ENCODE measurements at places on chromosomes 2 and 18.

- DNase-seq, result no peak
- H3K36me3 ChIP-seq, result peaks cover 17% of the 10 kb centered on the region
- H3K4me3 ChIP-seq, result no peak overlapping the region
- peaks cover 77% of the 10 kb centered on the region for H3K4me1 ChIP-seq
- no peaks in the 10 kb centered on the region for H3K27me3 ChIP-seq
Measured at GRCh38 chr18:28159055-28159454, 17.9 kb downstream of the CDH2 start.

- H3K36me3 ChIP-seq, result no peaks in the 10 kb centered on the region
- H3K27ac ChIP-seq, result no peak overlapping the region
- H3K27me3 ChIP-seq, result no peaks in the 10 kb centered on the region
- peaks cover 10% of the 10 kb centered on the region for H3K4me1 ChIP-seq
- peak; percentile 23 for DNase-seq
- no peak overlapping the region for H3K4me3 ChIP-seq
Measured at GRCh38 chr2:197191177-197191939, 119.2 kb downstream of the ANKRD44 start.

GRCh38 chr2:179129574-179130238, 79.8 kb upstream of the CCDC141 start:
- no peak overlapping the region for H3K4me3 ChIP-seq
- peak; percentile 18 for DNase-seq
- no peaks in the 10 kb centered on the region for H3K27me3 ChIP-seq
- no peaks in the 10 kb centered on the region for H3K36me3 ChIP-seq

DNA sequence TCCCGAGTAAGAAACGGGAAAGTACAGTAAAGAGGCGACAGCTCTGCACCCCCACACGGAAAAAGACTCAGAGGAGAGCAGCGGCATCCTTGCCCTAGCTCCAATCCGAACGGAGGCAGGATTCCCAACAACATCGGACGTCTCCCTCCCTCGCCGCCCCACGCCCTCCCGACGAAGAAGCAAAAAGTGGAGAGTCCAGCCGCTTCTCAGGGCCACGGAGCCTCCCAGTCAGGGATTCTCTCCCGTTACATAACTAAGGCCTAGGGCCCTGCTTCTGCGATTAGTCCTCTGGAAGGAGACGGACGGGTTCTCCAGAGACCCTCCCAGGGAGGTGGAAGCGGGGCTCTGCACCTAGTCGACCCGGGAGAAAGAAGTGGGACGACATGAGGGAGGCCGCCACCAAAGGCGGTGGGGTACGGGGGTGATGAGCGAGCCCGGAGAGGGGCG, 587 bp downstream of the SUMO1 start:
- H3K4me1 ChIP-seq, result peaks cover 32% of the 10 kb centered on the region
- H3K27me3 ChIP-seq, result no peaks in the 10 kb centered on the region
- H3K27ac ChIP-seq, result peak overlapping the region; percentile 91
- no peaks in the 10 kb centered on the region for H3K36me3 ChIP-seq
- peak; percentile 55 for DNase-seq

GRCh38 chr2:172967036-172967982, 108.3 kb upstream of the MAP3K20 start:
- no peak overlapping the region for H3K4me3 ChIP-seq
- peaks cover 71% of the 10 kb centered on the region for H3K4me1 ChIP-seq
- H3K27me3 ChIP-seq, result no peaks in the 10 kb centered on the region
- H3K27ac ChIP-seq, result no peak overlapping the region

- H3K27me3 ChIP-seq, result peaks cover 17% of the 10 kb centered on the region
- no peak overlapping the region for H3K4me3 ChIP-seq
- H3K36me3 ChIP-seq, result no peaks in the 10 kb centered on the region
- H3K27ac ChIP-seq, result no peak overlapping the region
- no peak for DNase-seq
- no peaks in the 10 kb centered on the region for H3K4me1 ChIP-seq
Measured at GRCh38 chr2:230886671-230887071, 21.9 kb downstream of the ITM2C start.

DNA sequence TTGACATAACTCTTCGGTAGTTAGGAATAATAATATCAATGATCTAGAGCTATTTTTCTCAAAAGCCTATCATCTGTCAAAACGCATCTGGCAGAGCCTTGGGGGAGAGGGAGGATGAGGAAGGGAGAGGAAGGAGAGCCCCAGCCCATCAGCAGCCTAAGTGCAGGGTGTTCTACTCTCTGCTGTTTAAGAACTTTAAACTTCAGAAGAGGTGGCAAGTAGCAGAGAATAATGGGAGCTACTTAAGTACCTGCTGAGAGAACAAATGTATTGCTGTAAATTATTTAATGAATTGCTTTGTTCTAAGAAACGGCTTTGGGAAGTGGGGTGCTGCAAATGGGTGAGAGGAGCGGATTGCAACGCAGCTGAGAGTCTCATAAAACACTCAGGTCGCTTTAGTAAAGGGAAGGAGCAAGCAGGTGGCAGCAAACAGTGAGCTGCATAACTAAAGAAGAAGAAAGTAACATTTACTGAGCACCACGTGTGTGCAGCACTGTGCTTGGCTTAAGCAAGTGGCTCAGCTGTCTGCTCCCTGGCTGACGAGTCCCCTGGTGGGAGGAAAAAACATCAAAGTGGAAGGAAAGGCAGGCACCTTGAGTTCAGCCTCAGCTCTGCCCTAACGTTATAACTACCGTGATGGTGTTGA, 26.3 kb upstream of the SH3RF3 start:
- no peak overlapping the region for H3K27ac ChIP-seq
- no peak for DNase-seq
- peaks cover 26% of the 10 kb centered on the region for H3K27me3 ChIP-seq
- H3K36me3 ChIP-seq, result no peaks in the 10 kb centered on the region
- H3K4me1 ChIP-seq, result peaks cover 9% of the 10 kb centered on the region
- no peak overlapping the region for H3K4me3 ChIP-seq

DNA sequence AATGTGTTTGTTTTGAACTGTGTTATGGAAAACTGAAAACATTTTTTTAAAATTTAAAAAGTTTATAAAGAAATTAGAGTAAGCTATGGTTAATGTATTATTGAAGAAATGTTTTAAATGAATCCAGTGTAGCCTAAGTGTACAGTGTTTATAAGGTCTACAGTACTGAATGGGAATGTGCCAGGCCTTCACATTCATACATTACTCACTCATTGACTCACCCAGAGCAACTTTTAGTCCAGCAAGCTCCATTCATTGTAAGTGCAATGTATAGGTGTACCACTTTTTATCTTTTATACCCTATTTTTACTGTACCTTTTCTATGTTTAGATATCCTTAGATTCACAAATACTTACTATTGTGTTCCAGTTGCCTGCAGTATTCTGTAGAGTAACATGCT, 215.1 kb upstream of the THUMPD2 start:
- peaks cover 91% of the 10 kb centered on the region for H3K4me1 ChIP-seq
- no peak overlapping the region for H3K4me3 ChIP-seq
- H3K27ac ChIP-seq, result no peak overlapping the region
- no peaks in the 10 kb centered on the region for H3K27me3 ChIP-seq

- no peak overlapping the region for H3K4me3 ChIP-seq
- DNase-seq, result no peak
- H3K27ac ChIP-seq, result no peak overlapping the region
- no peaks in the 10 kb centered on the region for H3K27me3 ChIP-seq
- H3K36me3 ChIP-seq, result peaks cover 61% of the 10 kb centered on the region
- peaks cover 58% of the 10 kb centered on the region for H3K4me1 ChIP-seq
Measured at GRCh38 chr2:101450965-101451364, 23.9 kb downstream of the RFX8 start.

- H3K4me3 ChIP-seq, result no peak overlapping the region
- H3K36me3 ChIP-seq, result no peaks in the 10 kb centered on the region
- no peak for DNase-seq
- no peaks in the 10 kb centered on the region for H3K4me1 ChIP-seq
Measured at GRCh38 chr2:227132986-227133385, 31.0 kb downstream of the COL4A4 start.

DNA sequence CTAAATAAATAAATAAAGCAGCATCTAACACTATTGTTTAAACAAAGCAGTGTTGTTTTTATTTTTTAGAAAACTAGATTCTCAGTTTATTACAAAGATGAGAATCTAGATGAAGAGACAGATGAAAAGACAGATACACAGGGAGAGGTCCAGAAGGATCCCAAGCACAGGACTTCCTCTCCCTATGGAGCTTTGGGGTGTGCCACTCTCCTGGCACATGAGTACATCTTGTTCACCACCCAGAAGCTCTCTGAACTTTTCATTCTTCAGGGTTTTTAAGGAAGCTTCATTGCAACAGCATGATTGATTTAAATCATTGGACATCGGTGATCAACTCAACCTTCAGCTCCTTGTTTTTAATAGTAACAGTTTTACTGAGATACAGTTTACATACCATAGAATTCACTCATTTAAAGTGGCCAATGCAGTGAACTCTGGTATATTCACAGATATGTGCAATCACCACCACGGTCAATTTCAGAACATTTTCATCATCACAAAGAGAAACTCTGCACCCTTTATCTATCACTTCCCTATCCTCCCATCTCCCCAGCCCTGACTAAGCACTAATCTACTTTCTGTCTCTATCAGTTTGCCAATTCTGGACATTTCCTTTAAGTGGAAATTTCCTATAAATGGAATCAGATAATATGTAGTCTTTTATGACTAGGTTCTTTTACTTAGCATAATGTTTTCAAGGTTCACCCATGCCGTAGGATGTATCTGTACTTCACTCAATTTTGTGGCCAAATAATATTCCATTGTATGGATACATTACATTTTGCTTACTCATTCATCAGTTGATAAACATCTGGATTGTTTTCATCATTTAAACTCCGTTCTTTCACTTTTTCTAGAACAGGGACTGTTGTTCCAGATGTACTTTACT, 62.3 kb upstream of the ZFP36L2 start:
- H3K27me3 ChIP-seq, result peaks cover under 1% of the 10 kb centered on the region
- H3K27ac ChIP-seq, result no peak overlapping the region
- peaks cover 66% of the 10 kb centered on the region for H3K36me3 ChIP-seq
- DNase-seq, result no peak
- H3K4me3 ChIP-seq, result no peak overlapping the region

- no peaks in the 10 kb centered on the region for H3K36me3 ChIP-seq
- H3K27me3 ChIP-seq, result peaks cover 5% of the 10 kb centered on the region
- no peak overlapping the region for H3K27ac ChIP-seq
- peaks cover 23% of the 10 kb centered on the region for H3K4me1 ChIP-seq
- DNase-seq, result peak; percentile 50
Measured at GRCh38 chr2:221999717-222000116, 299.1 kb downstream of the PAX3 start.

DNA sequence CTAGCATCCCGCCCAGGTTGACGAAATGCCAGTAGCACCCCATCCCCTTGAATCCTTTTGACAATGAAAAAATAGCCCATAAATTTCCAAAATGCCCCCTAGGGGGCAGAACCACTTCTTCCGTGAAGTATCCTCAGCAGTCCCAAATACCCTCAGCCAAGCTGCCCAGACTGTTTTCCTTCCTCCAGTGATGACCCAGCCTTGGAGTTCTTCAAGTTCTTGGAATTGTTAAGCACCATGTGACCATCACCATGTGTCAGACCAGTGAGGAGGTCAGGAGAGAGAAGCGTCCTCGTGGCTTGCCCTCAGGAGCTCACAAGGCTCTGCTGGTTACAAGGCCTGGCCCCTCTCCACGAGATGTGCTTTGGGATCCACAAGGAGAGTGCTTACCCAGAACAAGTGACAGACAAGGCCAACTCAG, 1.4 kb upstream of the SLC23A3 start:
- H3K4me1 ChIP-seq, result peaks cover 33% of the 10 kb centered on the region
- H3K4me3 ChIP-seq, result no peak overlapping the region
- peak overlapping the region; percentile 92 for H3K27ac ChIP-seq
- peaks cover 15% of the 10 kb centered on the region for H3K36me3 ChIP-seq

DNA sequence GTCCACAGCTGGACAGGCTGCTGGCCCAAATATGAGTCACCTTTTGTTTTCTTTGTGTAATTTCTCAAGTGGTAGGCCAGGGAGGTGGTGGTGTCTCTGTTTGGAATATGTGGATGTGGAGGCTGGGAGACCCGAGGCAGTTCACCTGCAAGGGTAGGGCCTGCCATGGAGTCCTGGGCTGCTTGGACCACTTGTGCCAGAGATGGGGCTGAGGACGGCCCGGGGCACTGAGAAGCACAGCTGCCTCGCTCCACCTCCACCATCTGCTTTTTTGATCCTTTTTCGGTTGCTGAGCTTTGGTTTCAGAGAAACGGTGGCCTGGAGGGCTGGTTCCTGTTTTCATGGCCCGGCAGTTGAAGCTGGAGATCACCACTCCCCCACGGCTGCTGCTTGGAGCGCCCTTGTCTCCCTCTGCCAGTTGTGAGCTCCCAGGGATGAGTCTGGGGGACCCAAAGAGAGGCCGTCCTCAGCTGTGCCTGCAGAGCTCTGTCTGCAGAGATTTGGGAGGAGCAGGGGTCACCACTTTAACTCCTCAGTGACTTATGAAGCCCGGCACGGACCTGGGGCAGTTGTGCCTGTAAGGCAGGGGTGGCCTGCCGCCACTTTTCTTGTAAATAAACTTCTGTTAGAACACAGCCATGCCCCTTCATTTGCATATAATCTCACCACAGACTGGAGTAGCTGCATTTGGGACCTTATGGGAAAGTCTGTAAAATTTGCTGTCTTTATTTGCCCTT, 67.6 kb upstream of the MCFD2 start:
- no peak overlapping the region for H3K4me3 ChIP-seq
- H3K36me3 ChIP-seq, result peaks cover 7% of the 10 kb centered on the region
- peaks cover 2% of the 10 kb centered on the region for H3K27me3 ChIP-seq
- DNase-seq, result peak; percentile 47
- H3K4me1 ChIP-seq, result peaks cover 54% of the 10 kb centered on the region

DNA sequence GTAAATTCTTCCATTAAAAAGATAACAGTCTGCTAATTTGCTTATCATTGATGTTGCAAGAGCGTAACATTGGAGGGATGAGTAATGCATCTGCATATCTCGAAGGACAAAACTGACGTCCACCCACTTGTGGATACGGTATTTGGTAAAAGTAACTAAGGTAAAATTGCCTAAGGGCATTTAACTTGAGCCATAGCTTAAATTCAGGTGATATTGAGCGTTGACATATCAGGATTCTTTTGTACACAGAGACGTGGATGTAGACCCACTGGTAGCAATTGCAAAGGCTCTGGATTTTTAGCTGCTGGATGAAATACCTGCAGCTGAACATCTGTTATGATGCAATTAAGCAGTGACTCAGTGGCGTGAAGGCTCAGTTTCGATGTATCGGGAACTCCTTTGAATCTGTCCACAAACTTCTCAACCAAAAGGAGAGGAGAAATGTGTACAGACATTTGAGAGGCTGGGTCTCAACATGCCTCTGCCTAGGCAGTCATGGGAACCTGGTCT, 119.3 kb downstream of the SPTBN1 start:
- no peaks in the 10 kb centered on the region for H3K27me3 ChIP-seq
- H3K27ac ChIP-seq, result no peak overlapping the region
- peaks cover 61% of the 10 kb centered on the region for H3K4me1 ChIP-seq
- DNase-seq, result no peak

DNA sequence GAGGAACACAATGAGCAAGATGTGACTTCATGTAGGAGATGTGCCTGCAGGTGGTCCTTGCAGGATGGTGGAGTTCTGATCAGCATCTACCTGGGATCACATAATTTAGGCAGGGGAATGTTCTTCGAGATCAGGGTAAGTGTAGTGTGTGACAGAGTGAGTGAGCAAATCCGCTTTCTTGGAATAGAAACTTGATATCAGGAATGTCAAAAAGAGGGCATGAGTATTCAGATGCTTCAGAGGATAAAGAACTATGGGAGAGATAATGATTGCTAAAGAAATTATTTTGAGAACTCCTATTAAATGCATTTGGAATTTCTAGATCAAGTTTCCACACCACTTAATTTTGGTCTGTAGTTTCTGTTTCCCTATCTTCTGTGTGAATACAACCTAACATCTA, 463.6 kb upstream of the SLC14A2 start:
- H3K27me3 ChIP-seq, result peaks cover 3% of the 10 kb centered on the region
- no peaks in the 10 kb centered on the region for H3K4me1 ChIP-seq
- H3K4me3 ChIP-seq, result no peak overlapping the region
- H3K27ac ChIP-seq, result no peak overlapping the region
- no peak for DNase-seq
- H3K36me3 ChIP-seq, result no peaks in the 10 kb centered on the region
